ENCODE measurements at places on chromosomes 5 and 9.
A peak's percentile ranks its signal among the peaks of the same experiment; 100 is the strongest.

- H3K27ac ChIP-seq, result peak overlapping the region; percentile 14
- H3K4me1 ChIP-seq, result peaks cover 4% of the 10 kb centered on the region
- peak overlapping the region; percentile 67 for H3K4me3 ChIP-seq
- no peak for DNase-seq
- no peaks in the 10 kb centered on the region for H3K36me3 ChIP-seq
These were observed 671 bp downstream of the LRRC26 start for GRCh38 chr9:137168904-137169856.

DNA sequence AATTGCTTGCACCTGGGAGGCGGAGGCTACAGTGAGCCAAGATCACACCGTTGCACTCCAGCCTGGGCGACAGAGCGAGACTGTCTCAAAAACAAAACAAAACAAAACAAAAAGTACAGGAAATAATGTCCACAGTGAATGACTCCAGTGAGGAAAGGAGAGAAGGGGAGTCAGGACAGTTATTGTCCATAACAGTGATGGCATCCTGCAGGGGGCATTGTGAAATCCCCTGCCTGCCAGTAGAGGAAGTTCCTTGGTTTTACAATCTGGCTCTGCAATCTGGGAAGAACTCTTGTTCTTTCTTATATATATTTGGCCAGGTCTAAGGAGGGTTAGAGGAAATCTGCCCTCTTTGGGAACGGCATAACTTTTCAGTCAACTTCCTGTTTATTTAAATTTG lies 8.2 kb downstream of the SH3GL2 start:
- no peaks in the 10 kb centered on the region for H3K4me1 ChIP-seq
- no peak overlapping the region for H3K27ac ChIP-seq
- H3K4me3 ChIP-seq, result no peak overlapping the region
- no peak for DNase-seq
- H3K27me3 ChIP-seq, result no peaks in the 10 kb centered on the region
- no peaks in the 10 kb centered on the region for H3K36me3 ChIP-seq

- DNase-seq, result no peak
- H3K4me1 ChIP-seq, result peaks cover 16% of the 10 kb centered on the region
These were observed 394.6 kb downstream of the PSAT1 start for GRCh38 chr9:78691542-78691941.

GRCh38 chr5:64707191-64707590 lies 16.9 kb downstream of the SHISAL2B start:
- no peak overlapping the region for H3K4me3 ChIP-seq
- H3K27ac ChIP-seq, result no peak overlapping the region

GRCh38 chr9:94167376-94167890 lies 83.2 kb downstream of the PTPDC1 start:
- no peak for DNase-seq
- peaks cover 36% of the 10 kb centered on the region for H3K4me1 ChIP-seq
- H3K4me3 ChIP-seq, result peak overlapping the region; percentile 94
- H3K36me3 ChIP-seq, result peaks cover 1% of the 10 kb centered on the region
- H3K27me3 ChIP-seq, result no peaks in the 10 kb centered on the region

GRCh38 chr9:119339056-119339455 lies 30.2 kb downstream of the BRINP1 start:
- peaks cover 2% of the 10 kb centered on the region for H3K27me3 ChIP-seq
- DNase-seq, result no peak
- H3K36me3 ChIP-seq, result no peaks in the 10 kb centered on the region
- H3K4me3 ChIP-seq, result no peak overlapping the region
- H3K4me1 ChIP-seq, result no peaks in the 10 kb centered on the region

- H3K4me1 ChIP-seq, result peaks cover 6% of the 10 kb centered on the region
- no peak overlapping the region for H3K27ac ChIP-seq
- H3K27me3 ChIP-seq, result peaks cover 11% of the 10 kb centered on the region
- no peak for DNase-seq
- H3K36me3 ChIP-seq, result no peaks in the 10 kb centered on the region
These were observed 76.3 kb upstream of the PCA3 start for GRCh38 chr9:76687861-76688391.

Data from memory B cell (primary cell).